Foreskin fibroblast (primary cell): ENCODE measurements at places on chromosomes 4 and X.

DNA sequence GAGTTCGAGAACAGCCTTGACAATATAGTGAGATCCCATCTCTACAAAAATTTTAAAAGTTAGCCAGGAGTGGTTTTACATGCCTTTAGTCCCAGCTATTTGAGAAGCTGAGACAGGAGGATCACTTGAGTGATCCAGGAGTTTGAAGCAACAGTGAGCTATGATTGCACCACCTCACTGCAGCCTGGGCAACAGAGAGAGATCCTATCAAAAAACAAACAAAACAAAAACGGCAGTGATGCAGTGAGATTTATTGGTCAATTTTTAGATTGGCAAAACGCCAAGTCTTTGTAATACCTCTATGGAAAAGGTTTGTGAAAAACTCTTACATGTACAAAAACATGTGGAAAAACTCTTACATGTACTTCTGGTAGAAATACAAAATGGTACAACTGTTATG lies 91.3 kb downstream of the PTPN13 start:
- peak; percentile 23 for DNase-seq

- no peak for DNase-seq
These were observed 20.5 kb upstream of the CBR4 start for GRCh38 chr4:169030562-169030982.

- DNase-seq = peak; percentile 61
These were observed at the start of gene TRPC3 for GRCh38 chr4:121951521-121952110. Gene TRPC3, minus strand, starts transcription at chr4:121952060. Its CDS starts 380 bp downstream, at chr4:121951680.

- DNase-seq = peak; percentile 0
These were observed 48.5 kb downstream of the ZCCHC12 start for GRCh38 chrX:118872102-118872566.

DNA sequence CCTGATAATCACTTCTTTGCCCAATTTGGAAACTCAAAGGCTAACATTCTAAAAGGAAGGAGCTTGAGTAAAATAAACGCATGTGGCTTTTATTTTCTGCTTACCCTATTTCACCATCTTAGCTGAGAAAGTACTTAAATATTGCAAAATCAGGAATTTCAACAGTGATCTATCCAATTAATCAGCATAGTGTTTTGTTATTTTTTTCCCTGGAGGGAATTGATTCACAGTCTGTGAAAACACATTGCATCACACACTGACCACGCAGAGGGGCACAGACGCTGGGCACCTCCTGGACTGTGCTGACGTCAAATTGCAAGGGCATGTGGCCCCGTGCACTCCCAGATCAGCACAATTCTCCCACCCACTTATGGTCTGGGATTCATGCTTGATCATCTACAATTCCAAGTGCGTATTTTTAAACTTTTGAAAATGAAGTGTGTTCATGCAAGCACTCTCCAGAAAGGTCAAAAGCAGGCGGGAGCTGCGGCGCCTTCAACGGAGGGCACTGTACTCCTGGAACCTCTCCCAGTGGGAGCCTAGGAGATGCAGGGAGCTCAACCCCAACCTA lies 320.6 kb upstream of the PPARGC1A start:
- peak; percentile 98 for DNase-seq

DNA sequence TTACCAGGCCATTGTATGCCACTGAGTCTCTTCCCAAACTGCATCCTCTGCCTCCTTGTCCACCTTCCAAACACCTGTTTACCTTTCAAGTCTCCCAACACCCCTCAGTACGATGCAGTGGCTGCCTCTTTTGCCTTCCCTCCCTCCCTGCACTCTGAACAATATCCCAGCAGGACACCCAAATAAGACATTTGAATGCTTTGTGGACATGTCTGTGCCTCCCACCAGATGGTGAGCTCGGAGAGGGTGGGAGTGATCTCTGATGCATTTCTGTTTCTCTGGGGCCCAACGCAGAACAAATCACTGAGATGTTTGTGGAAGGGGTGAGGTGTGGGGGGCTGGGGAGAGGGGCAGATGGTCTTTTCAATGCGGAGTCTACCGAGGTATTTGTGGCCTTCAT lies 33.4 kb downstream of the PJA1 start:
- DNase-seq = no peak

DNA sequence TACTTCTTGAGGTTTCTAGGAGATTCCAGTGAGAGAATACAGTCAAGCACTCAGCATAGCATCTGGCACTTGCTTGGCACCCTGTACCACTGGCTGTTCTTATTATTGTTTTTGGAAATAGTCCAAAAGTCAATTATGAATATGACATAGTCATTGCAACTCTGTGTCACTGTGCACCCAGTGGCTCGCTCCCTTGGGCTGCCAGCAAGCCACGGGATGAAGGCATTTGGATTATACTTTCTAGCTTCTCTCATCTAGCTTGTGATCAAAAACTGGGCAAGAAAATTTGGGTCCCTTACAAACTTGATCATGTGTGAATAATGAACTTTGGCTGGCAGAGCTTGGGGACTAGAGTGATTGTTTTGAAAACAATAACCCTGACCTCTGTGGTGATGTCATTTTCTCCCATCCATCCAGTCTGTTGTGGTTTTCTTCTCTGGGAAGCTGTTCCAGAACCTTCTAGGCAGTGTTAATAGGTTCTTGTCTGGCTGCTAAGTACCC lies 32.7 kb upstream of the LIMCH1 start:
- peak; percentile 15 for DNase-seq

- peak; percentile 30 for DNase-seq
These were observed 21.8 kb downstream of the RAI2 start for GRCh38 chrX:17839269-17839668.

GRCh38 chr4:127632420-127633403 lies at the start of gene INTU:
Gene INTU, plus strand, starts transcription at chr4:127632957. Its CDS starts 78 bp downstream, at chr4:127633035.
- DNase-seq = peak; percentile 95

DNA sequence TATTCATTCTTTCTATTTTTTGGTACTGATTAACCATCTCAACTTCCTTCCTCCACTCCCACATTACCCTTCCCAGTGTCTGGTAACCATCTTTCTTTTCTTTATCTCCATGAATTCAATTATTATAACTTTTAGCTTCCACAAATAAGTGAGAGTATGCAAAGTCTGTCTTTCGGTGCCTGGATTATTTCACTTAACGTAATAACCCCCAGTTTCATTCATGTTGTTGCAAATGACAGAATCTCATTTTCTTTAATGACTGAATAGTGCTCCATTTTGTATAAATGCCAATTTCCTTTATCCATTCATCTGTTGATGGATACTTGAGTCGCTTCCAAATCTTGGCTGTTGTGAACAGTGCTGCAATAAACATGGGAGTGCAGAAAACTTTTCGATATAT lies 940.4 kb downstream of the GLUD2 start:
- peak; percentile 10 for DNase-seq

DNA sequence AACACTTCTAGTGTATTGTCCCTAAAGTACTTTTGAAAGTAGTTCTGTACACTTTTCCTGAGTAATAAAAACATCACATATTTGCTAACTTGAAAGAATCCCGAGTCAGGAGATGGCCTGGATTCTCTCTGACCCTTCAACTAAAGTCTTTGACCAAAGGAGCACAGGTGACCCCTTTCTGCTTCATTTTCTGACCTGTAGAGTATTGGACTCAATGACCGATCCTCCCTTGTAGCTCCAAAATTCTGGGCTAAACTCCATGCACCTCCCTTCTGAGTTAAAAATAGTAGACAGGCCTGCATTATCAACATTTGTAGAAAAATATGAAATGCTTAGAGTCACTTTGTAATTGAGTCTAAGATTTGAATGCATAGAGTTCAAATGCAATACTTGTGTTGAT lies 4.0 kb upstream of the TAPT1 start:
- no peak for DNase-seq

GRCh38 chrX:4320436-4320947 lies 607.0 kb upstream of the PRKX start:
- no peak for DNase-seq

- no peak for DNase-seq
These were observed 503.3 kb downstream of the ANKRD50 start for GRCh38 chr4:124209211-124209610.

DNA sequence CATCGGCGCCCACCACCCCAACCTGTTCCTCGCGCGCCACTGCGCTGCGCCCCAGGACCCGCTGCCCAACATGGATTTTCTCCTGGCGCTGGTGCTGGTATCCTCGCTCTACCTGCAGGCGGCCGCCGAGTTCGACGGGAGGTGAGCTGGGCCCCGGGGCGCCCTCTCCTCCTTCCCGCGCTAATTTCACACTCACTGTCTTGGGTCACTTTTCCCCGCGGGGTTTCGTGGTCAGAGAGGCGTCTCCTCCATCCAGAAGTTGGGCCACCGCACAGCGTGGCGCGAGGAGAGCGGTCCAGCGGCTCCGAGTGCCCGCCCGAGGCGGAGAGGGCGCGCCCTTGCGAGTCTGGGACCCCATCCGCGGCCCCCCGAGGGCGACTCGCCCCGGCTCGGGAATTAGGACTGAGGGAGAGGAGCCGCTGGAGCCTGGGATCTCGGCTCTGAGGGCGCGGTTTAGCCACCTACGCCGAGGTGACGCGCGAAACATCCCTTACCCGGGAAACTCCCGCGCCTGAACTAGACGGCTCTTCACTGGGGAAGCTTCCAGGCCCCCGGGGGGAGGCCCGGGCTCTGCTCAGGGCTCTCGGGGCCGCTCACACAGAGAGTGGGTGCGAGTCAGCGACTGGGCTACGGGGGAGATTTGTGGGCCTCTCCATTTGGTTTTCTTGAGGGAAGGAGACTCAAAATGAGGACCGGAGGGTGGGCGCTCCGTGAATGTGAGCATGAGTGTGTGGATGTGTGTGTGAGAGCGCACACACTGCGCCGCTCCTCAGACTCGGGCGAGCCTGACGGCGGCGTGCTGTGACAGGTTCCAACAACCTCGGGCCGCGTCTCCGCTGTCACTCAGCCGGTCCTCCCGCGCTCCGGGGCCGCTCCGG lies 551 bp downstream of the NPNT start:
- DNase-seq = peak; percentile 23

DNA sequence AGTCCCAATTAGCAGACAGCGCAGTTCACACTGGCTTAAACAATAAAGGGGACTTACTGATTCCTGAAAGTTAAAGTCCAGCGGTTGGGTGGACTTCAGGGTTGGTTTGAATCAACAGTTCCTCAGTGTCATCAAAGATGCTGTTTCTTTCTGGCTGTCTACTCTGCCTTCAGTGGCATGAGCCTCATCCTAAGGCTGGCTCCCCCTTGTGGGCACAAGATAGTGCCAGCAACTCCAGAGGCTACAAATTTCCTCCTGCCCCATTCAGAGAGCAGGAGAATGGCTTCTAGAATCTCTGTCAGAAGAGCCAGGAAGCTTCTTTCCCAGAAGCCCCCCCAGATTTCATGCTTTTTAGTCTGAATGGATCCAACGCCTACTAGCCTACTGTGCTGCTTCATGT lies 82.4 kb upstream of the MTM1 start:
- DNase-seq = peak; percentile 41

DNA sequence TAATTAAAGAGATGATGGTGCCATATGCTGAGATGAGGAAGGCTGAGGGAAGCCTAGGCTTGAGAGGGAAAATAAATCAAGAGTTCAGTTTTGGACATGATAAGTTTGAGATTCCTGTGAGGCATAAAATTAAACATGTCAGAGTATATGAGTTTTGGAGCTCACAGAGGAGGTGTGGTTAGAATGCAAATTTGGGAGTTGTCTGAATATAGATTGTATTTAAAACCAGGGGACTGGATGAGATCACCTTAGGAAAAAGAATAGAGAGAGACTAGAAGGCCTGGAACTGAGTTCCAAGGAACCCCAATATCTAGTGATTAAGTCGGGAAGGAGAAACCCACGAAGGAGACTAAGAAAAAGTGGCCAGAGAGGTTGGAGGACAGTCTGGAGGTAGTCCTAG lies 65.5 kb downstream of the FRMPD3 start:
- DNase-seq = no peak

DNA sequence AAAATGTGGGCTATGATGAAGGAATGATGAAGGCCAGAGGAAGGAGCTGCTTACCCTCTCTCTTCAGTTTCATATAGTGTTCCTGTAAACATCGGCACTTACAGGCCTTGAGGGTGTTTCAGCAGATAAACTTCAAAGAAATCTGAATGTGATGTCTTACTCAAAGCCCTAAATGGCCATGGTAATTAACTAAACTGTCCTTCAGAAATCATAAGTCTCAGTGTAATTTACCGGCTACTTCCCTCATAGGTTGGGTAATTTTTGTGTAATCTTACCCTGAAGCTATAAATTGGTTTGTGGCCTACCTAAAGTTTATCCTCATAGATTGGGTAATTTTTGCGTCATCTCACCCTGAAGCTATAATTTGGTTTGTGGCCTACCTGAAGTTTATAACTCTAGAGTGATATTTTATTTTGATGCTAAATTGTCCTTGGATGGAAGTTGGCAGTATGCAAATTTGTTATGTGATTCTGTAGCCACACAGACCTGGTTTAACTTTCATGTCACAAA lies 2700.3 kb downstream of the ARAP2 start:
- no peak for DNase-seq

GRCh38 chr4:47550899-47551548 lies 65.9 kb downstream of the ATP10D start:
- DNase-seq = no peak

DNA sequence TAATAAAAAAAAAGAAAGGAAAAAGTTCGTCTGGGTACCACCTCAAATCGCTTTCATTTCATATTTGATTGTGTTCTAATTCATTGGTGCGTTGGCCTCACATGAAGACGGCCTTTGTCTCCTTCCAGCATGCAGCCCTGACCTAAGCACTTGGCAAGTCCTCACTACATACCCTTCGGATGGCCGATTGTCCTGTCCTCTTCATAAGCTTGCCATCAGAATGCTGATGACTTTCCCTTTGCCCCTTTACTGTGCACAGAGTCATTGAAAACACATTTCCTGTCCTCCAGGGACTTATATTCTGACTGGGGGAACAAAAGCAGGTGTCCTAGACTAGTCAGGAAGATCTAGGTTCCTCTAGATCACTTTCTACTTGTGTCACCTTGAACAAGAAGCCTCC lies 43.0 kb downstream of the RTL5 start:
- no peak for DNase-seq

DNA sequence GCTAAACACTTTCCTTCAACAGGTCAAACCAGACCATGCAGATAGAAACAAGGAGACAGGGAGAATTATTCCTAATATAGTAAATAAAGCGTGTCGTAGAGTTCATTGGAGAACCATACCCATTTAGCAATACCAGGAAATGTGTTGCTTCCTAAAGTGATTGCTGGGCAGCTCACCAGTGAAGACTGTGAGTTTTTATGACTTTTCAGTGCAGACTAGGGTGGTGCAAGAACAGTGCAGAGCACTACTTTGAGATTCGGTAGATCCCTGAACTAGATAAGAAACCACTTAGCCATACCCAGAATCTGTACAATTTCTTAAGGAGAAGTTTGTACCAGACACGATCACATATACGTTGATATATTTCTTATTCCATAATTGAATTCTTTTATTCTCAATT lies 87.4 kb downstream of the EMCN start:
- DNase-seq = no peak

DNA sequence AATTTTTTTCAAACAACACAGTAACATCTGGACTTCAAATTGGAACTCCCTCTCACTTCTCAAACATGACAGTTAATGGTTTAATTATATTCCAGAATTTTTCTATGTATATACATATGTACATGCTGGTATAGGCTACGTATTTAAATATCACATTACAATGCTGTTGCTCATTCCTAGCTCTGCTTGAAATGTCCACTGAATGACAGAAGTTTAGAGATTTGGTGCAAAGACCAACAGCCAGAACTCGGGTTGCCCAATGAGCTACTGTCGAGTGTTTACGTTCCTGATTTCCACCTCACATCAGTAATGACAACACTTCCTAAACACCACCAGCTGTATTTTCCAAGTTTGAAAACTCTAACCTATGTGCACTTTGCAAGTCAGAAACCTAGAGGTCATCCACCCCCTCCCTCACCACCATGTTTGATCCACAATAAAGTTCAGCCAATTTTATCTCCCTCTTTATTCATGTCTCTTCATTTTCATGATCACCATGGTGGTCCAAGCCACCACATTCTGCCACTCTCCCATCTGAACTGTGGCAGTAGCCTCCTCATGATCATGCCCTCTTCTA lies 49.3 kb upstream of the RPL34 start:
- DNase-seq = peak; percentile 14
